ENCODE measurements at places on chromosomes 16 and 17. TPM values are rescaled to one million over a fixed set of nuclear protein-coding genes. Genes with fewer than 3 reads are reported as not detected.

GGT6 gene
- total RNA-seq, result 33.8 TPM

ADAD2 gene
- total RNA-seq, result not detected

DNA sequence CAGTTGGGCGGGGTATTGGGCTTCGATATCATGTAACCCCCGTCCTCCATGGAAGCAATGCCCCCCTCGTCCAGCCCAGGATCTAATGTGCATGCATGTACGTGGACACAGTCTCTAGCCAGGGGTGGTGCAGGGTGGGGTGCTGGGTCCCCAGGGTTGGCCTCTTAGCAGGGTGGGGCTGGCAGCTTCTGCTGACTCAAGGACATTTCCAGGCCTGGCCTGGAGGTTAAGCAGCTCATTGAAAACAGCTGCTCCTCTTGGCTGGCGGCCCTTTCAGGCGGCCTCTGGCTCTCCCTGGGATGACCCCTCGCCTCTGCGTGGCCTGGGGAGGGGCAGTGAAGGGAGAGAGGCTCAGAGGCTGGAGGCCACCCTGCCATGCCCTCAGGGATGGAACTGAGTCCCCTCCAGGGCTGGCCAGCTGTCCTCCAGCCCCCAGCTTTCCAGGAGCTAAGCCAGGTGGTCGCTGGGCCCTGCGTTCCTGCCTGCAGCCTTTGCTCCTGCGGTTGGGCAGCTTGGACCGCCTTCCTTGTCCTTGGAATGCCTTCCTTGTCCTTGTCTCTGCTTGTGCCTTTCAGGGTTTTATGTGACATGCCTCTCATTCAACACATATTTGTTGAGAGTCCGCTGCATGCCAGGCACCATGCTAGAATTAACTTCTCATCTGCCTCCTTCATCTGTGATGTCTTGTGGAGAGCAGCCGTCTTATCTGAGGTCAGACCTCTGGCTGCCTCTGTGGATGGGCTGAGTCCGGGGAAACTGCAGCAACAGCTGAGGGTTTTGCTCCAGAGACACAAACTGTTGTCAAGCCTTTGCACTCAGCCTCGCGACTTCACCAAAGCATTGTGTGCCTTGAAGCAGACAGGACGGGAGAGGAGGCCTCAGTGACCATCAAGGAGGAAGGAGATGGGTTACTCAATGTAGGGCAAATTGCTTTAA, 26.6 kb downstream of the MRC2 start:
- H3K4me3 ChIP-seq, result peak overlapping the region; percentile 44
- H3K36me3 ChIP-seq, result no peaks in the 10 kb centered on the region
- peak overlapping the region; percentile 74 for H3K27ac ChIP-seq

GRCh38 chr17:13883659-13884058, 185.6 kb upstream of the COX10 start:
- H3K4me1 ChIP-seq, result no peaks in the 10 kb centered on the region
- no peak overlapping the region for H3K27ac ChIP-seq
- H3K36me3 ChIP-seq, result no peaks in the 10 kb centered on the region
- H3K4me3 ChIP-seq, result no peak overlapping the region
- no peaks in the 10 kb centered on the region for H3K27me3 ChIP-seq

PIPOX gene
- 3.0 TPM for total RNA-seq

GRCh38 chr17:56298846-56299245, 145.6 kb downstream of the ANKFN1 start:
- DNase-seq, result no peak
- no peaks in the 10 kb centered on the region for H3K27me3 ChIP-seq
- H3K4me1 ChIP-seq, result no peaks in the 10 kb centered on the region

- H3K36me3 ChIP-seq, result no peaks in the 10 kb centered on the region
- no peaks in the 10 kb centered on the region for H3K27me3 ChIP-seq
- H3K4me3 ChIP-seq, result no peak overlapping the region
Observed at GRCh38 chr17:39450051-39450450, 1.0 kb downstream of the MED1 start.

- H3K27ac ChIP-seq, result no peak overlapping the region
- H3K27me3 ChIP-seq, result no peaks in the 10 kb centered on the region
- no peak for DNase-seq
- no peaks in the 10 kb centered on the region for H3K4me1 ChIP-seq
- no peak overlapping the region for H3K4me3 ChIP-seq
Observed at GRCh38 chr16:61014869-61015268, 1021.4 kb downstream of the CDH8 start.

DNA sequence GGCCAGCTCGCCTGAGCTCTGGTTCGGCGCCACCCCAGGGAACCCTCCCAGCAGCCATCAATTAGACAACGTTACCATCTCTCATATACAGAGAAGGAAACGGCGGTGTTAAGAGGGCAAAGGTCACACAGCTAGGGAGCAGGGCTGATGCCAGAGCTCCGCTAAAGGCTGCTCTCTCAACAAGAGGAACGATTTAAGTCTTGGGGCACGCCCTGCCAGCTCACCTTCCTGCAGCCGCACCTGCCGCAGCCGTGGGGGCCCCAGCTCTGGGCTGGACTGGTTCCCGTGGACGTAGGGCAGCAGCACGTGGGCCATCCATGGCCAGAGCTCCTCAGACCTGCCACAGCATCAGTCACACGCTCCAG, 43.5 kb downstream of the PKD1 start:
- no peaks in the 10 kb centered on the region for H3K4me1 ChIP-seq
- no peaks in the 10 kb centered on the region for H3K36me3 ChIP-seq
- DNase-seq, result no peak
- no peaks in the 10 kb centered on the region for H3K27me3 ChIP-seq
- H3K27ac ChIP-seq, result no peak overlapping the region
- no peak overlapping the region for H3K4me3 ChIP-seq

FOXC2 gene
- 0.98 TPM for total RNA-seq

- peak overlapping the region; percentile 80 for H3K27ac ChIP-seq
- no peaks in the 10 kb centered on the region for H3K27me3 ChIP-seq
- peaks cover 31% of the 10 kb centered on the region for H3K4me1 ChIP-seq
- no peak overlapping the region for H3K4me3 ChIP-seq
- DNase-seq, result peak; percentile 81
- no peaks in the 10 kb centered on the region for H3K36me3 ChIP-seq
Observed at GRCh38 chr17:78383725-78384471, 5.4 kb downstream of the PGS1 start.

SCO1 gene
- 19.3 TPM for total RNA-seq

GRCh38 chr17:18966831-18967624, 15.1 kb downstream of the SLC5A10 start:
- H3K27me3 ChIP-seq, result no peaks in the 10 kb centered on the region
- H3K4me3 ChIP-seq, result no peak overlapping the region
- no peaks in the 10 kb centered on the region for H3K4me1 ChIP-seq
- DNase-seq, result no peak

DNA sequence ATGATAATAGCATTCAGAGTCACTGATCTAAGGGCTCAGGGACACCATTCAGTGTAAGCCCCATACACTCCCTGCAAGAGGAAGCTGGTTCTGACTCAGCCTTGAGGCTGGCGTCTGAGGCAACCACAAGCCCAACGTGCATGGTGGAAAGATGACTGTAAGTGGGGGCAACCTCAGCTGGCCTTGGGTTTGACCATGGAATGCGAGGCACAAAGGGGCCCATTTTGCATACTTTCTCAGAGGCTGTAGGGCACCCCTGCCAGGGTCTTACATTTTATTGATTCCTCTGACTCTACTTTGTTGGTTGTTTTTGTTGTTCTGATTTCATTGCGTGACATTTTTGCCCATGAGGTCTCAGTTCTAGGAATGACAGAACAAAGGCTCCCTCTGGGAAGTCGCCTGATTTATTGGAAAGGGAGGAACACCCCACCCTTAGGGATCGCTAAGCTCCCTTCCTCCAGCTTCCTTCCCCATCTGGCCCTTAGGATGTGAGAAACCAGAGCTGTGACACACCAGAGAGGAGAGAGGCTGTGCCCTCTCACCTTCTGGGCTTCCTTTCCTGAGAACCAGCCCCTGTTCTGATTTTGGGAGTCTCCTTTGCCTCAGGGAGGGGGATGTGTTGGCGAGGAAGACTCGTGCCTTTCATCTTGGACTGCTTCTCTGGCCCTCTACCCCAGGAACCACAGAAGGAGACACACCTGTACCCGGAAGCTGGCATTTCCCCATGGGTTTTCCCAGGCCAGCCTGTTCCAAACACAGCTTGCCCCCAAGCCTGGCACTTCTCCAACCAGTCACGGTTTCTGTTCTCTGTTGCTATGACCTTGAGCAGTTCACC, 5.6 kb upstream of the CIITA start:
- peak; percentile 69 for DNase-seq
- H3K4me3 ChIP-seq, result no peak overlapping the region
- peaks cover 5% of the 10 kb centered on the region for H3K4me1 ChIP-seq

GRCh38 chr17:34723875-34724274, 144.5 kb downstream of the TMEM132E start:
- no peaks in the 10 kb centered on the region for H3K36me3 ChIP-seq
- H3K4me3 ChIP-seq, result no peak overlapping the region
- H3K27me3 ChIP-seq, result no peaks in the 10 kb centered on the region
- no peaks in the 10 kb centered on the region for H3K4me1 ChIP-seq

OTOA gene
- 0.96 TPM for total RNA-seq

GRCh38 chr17:77620282-77620681, 338.2 kb upstream of the TNRC6C start:
- no peaks in the 10 kb centered on the region for H3K36me3 ChIP-seq
- H3K27me3 ChIP-seq, result no peaks in the 10 kb centered on the region
- no peak overlapping the region for H3K27ac ChIP-seq
- no peaks in the 10 kb centered on the region for H3K4me1 ChIP-seq
- DNase-seq, result no peak
- no peak overlapping the region for H3K4me3 ChIP-seq

P3H4 gene
- total RNA-seq, result 14.9 TPM

DNA sequence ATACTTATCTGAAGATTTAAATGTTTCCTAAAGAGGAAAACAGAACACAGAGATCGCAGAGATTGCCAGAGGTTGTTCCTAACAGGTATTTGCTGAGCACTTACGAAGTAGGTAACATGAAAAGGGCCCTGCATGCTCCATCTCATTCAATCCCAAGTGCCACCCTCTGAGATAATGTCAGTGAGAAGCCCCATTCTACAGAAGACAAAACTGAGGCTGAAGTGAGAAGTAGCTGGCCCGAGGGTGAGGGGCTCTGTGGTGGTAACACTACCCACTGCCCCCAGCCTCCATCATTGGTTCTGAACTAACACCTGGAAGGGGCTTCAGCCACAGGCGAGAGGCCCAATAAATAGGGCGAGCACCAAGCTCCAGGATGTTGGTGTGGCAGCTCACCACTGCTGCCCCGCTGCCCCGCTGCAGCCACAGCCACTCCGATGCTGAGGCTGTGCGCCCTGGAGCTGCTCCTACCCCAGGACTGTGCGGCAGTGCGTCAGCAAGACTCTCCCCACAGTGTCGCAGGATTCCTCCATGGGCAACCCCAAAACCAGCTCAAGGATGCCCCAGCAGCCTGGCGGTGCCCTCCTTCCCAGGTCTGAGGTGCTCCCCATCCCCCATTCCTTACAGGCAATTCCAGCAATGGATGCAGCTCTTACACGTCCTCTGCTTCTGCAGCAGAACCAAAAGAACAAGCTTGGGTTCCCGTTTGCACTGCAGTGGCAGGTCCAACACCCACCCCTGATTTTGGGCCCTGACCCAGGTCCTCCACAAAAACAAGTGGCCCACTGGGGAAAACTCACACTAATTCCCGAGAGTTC, 10.3 kb downstream of the FLCN start:
- DNase-seq, result no peak
- H3K27ac ChIP-seq, result no peak overlapping the region
- no peak overlapping the region for H3K4me3 ChIP-seq
- no peaks in the 10 kb centered on the region for H3K27me3 ChIP-seq
- peaks cover 16% of the 10 kb centered on the region for H3K36me3 ChIP-seq

GRCh38 chr16:72977127-72977526, 70.8 kb downstream of the ZFHX3 start:
- no peak for DNase-seq
- no peaks in the 10 kb centered on the region for H3K4me1 ChIP-seq
- H3K4me3 ChIP-seq, result no peak overlapping the region

WNT9B gene
- total RNA-seq, result not detected

NOL3 gene
- total RNA-seq, result 87.7 TPM

- no peaks in the 10 kb centered on the region for H3K4me1 ChIP-seq
- H3K4me3 ChIP-seq, result no peak overlapping the region
- DNase-seq, result no peak
- H3K27me3 ChIP-seq, result no peaks in the 10 kb centered on the region
- H3K27ac ChIP-seq, result no peak overlapping the region
Observed at GRCh38 chr17:61568219-61569072, 22.6 kb downstream of the NACA2 start.

- no peaks in the 10 kb centered on the region for H3K4me1 ChIP-seq
- no peak overlapping the region for H3K4me3 ChIP-seq
- no peaks in the 10 kb centered on the region for H3K27me3 ChIP-seq
- no peaks in the 10 kb centered on the region for H3K36me3 ChIP-seq
Observed at GRCh38 chr17:46958041-46958591, 20.9 kb downstream of the RPRML start.

- H3K36me3 ChIP-seq, result no peaks in the 10 kb centered on the region
- DNase-seq, result no peak
- no peak overlapping the region for H3K27ac ChIP-seq
- H3K4me1 ChIP-seq, result no peaks in the 10 kb centered on the region
Observed at GRCh38 chr17:68906638-68907037, 48.6 kb downstream of the ABCA8 start.

DNA sequence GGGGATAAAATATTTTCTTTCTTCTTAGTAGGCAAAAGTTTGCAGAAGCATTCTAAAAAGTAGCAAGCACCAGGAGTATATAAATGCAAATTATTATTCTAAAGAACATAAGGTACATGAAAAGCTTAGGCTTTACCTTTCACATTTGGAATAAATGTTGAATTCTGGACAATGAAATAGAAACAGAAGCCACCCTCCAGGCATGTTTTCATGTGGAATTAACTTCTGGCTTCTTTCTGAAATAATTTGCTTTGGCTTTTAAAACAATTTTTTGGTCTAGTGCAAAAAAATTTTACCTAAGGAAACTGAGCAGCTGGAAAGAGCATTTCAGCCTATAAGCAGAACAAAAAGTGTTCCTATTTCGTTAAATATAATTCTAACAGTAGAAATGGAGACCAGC, 109.5 kb upstream of the CORO6 start:
- no peak overlapping the region for H3K27ac ChIP-seq
- no peaks in the 10 kb centered on the region for H3K4me1 ChIP-seq
- H3K36me3 ChIP-seq, result no peaks in the 10 kb centered on the region
- DNase-seq, result no peak
- H3K4me3 ChIP-seq, result no peak overlapping the region

CES5A gene
- total RNA-seq, result not detected

DNA sequence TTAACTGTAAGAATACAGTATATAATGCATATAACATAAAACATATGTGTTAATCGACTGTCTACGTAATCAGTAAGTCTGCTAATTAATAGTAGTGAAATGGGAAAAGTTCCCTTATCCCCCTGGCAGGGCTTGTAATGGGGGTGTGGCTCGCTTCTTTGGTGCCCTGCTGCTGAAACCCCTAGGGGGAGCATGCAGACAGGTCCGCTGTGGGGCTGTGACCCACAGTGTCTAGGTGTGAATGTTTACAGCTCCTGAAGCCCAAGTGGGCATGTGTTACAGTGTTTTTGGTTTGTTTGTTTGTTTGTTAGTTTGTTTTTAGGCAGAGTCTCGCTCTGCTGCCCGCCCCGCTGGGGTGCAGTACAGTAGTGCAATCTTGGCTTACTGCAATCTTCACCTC, 495.7 kb downstream of the SHISA9 start:
- H3K36me3 ChIP-seq, result no peaks in the 10 kb centered on the region
- no peak for DNase-seq
- H3K27me3 ChIP-seq, result no peaks in the 10 kb centered on the region
- no peak overlapping the region for H3K4me3 ChIP-seq
- no peak overlapping the region for H3K27ac ChIP-seq

All from breast epithelium (tissue), 4 donors.